Head of caudate nucleus (tissue), 42 donors: ENCODE measurements at places on chromosomes 2 and 18.
A peak's percentile ranks its signal among the peaks of the same experiment; 100 is the strongest.

- peak; percentile 62 for DNase-seq
Observed at GRCh38 chr2:30026091-30027055, 105.0 kb upstream of the ALK start.

DNA sequence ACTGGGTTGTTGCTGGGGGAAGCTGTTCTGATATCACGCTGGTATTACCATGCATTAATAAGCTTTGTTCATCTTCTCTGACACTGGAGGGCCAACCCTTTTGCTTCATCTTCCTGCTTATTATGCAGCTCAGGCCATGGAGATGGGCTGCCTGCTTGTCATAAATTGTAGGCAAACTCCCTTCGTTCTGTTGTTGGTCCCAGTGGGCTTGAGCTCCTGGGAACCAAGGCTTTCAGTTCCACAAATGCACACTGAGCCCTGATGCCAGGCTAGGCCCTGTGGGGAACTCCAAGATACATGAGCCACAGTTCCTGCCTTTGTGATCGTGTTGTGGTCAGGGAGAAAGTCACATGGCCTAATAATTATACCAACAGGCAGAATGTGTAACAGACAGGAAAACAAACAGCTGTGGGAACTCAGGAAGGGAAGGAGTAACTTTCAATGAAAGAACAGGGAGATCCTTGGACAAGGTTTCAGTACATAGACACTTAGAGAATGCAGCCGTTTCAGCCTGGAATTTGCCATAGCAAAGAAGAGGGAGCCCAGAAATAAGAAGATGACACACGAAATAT is 49.0 kb upstream of the BCL2L11 start:
- no peak for DNase-seq

GRCh38 chr18:76824754-76825153 is 2.4 kb downstream of the ZNF236 start:
- DNase-seq: no peak

DNA sequence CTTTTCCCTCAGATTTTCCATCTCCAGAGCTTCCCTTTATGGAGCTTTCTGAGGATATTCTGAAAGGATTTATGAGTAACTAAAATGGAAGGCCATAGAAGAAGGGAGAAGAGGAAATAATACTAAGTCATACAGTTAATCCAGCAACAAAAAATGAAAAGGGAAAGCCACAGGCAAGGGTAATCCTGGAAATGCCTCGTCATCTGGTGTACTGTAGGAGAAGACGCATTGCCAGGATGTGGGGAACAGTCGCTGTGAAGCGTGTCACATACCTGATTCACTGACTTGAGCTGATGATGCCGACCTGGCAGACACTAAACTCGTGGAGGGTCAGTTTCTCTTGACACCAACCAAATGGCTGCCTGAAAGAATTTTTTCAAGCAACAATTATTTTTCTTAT is 34.7 kb upstream of the ALPP start:
- no peak for DNase-seq

- DNase-seq: peak; percentile 18
Observed at GRCh38 chr2:171723716-171724683, 36.7 kb downstream of the DYNC1I2 start.

DNA sequence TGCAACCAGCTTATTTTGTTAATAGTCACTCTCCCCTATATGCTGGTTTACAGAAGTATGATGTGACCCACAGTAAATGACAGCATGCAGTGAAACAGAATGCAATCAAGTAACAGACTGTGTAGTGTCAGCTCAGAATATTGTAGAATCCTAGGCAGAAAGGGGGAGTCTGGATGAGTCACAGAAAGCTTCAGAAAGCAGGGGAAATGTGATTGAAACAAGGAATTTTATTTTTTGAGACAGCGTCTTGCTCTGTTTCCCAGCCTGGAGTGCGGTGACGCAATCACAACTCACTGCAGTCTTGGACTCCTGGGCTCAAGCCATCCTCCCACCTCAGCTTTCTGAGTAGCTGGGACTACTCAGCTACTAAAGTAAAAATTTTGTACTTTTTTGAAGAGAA is 219.9 kb upstream of the FBXO11 start:
- DNase-seq: no peak

GRCh38 chr18:57423821-57424220 is 11.4 kb upstream of the ONECUT2 start:
- DNase-seq: no peak

GRCh38 chr18:250685-251084 is 17.2 kb downstream of the THOC1 start:
- no peak for DNase-seq

GRCh38 chr2:240428245-240428644 is 7.2 kb upstream of the GPC1 start:
- DNase-seq: no peak

DNA sequence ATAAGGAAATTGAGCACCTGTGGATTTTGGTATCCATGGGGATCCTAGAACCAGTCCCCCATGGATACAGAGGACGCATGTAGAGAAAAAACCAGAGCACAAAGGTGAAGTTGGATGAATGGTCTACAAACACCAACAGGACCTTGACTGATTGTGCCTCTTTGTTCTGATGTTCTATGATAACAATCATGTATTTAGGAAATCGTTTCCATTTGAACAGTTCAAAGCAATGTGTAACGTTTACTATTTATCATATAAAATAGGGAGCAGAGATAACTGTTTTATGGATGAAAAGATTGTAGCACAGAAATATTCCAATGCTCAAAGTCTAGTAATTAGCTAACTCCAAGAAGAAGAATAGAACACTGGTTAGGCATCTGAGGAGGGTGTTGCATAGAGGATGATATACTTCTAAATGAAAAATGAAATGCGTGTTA is 116.3 kb upstream of the FN1 start:
- DNase-seq: no peak

DNA sequence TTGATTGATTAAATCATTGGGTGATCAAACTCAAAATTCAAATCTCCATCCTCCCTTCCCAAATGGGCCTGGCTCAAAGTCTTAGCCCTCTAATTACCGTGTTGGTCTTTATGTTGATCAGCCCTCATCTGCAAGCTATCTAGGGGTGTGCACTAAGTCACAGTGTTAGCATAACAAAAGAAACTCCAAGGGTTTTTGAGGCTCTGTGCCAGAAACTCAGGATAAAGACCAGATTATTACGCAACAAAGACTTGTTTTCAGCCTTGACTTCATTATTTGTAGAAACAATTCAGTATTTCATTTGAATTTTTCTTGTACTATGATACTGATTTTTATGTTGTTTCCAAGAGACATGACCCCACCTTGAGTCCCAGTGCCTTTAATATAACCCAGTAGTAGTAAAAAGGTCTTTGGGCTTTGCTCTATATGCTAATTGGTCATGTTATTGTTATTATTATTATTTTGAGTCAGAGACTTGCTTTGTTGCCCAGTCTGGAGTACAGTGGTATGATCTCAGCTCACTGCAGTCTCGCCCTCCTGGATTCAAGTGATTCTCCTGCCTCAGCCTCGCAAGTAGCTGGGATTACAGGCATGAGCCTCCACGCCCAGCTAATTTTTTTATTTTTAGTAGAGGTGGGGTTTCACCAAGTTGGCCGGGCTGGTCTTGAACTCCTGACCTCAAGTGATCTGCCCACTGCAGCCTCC is 13.9 kb downstream of the PSMD14 start:
- no peak for DNase-seq
